ENCODE measurements at places on chromosomes 5 and 9.

- DNase-seq: no peak
Observed at GRCh38 chr5:88769165-88769564, 113.8 kb downstream of the MEF2C start.

DNA sequence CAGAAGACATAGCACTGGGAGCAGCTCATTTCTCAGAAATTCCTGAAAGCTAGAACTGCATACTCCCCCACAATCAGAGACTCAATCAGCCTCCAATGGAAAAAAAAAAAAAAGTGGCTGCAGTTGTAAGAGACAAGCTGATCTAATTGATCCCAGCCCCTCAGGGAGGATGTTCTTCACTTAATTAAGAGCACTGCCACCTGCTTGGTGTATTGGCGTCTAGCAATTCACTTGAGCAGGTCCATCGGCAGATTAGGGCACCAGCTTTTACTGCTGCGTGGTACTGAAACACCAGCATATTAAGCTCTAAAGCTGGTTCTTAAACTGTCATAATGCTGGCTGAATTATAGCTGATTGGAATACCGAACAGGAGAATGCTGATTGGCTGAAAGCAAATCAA is 1890.1 kb upstream of the WWC1 start:
- no peak for DNase-seq

GRCh38 chr5:83368319-83368718 is 103.2 kb upstream of the VCAN start:
- DNase-seq: no peak

GRCh38 chr5:131587541-131587940 is 47.5 kb downstream of the RAPGEF6 start:
- no peak for DNase-seq

GRCh38 chr5:176743136-176743861 is 67.1 kb upstream of the UNC5A start:
- DNase-seq: no peak

GRCh38 chr5:28281351-28281750 is 1243.0 kb upstream of the CDH9 start:
- no peak for DNase-seq

DNA sequence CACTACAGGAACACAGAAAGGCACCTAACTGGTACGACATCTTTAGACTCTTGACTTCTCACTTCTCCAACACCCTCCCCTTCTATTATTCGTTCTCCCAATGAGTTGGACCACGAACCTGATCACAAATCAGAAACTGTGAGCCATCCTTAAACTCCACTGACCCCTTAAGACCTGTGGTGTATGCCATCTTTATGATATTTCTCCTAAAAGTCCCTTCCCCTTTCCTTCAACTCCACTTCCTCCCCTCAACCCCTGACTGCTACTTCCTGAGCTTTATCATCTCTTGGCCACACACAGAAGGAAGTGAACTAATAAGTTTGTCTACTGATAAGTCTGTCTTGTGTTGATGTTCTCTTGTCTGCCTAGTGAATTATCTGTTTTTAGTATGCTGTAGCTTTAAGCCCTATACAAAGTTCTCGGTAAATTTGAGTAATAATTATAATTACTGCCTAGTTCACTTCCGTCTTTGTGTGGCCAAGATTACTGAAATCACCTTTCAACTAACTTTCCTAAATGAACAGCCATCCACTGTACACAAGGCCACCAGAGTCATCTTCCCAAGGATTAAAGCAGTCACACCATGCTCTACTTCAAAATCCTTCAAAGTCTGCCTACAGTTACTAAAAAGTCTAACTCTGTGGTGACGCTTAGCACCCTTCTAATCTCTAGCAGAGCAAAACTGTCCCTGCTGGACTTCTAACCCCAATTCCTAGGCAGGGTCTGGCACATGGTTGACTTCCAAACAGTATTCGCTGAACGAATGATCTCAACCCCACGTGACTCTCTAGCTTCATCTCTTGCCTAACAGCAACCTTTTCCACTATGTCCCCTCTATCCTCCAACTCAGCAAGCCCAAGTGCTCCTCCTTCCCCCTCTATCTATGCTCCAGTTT is 23.2 kb downstream of the ELOVL7 start:
- DNase-seq: no peak

- DNase-seq: no peak
Observed at GRCh38 chr9:90365666-90366065, 277.0 kb downstream of the DIRAS2 start.

DNA sequence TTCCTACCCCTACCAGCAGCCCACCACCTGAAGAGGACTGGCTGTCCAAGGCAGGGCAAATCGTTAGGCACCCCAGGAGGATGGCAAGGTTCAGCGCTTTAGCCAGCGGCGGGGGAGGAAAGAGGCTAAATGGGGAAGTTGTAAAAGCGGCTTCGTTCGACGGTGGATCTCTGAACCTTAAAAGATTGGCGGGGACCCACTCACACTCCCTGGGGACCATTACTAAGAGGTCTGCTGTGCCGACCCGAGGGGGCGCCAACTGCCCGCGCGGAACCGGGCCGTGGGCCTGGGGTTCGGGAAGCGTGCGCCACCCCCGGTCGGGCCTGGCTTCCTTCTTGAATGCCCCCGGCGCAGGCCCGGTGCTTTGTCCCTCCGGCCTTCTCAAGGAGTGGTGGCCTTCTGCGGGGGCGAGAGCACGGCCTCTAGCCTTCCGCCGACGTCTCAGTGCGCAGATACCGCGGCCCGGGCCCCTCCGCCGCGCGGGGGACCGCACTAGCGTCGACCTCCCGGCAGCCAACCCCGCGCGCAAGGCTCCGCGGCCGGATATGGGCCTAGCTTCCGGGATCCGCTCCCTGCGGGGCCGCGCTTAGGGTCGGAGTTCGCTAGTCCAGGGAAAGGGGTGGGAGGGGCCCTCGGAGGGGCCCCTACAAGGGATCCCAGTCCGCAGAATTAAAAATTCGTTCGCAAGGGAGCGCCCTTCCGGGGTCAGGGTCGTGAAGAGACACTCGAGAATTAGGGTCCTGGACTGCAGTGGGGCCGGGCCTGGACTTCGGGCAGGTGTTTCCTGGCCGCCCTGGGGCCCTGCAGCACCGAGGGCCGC is 10.5 kb downstream of the NR2F1-AS1 start:
- DNase-seq: no peak

- DNase-seq: no peak
Observed at GRCh38 chr5:175745210-175745609, 87.3 kb downstream of the HRH2 start.

DNA sequence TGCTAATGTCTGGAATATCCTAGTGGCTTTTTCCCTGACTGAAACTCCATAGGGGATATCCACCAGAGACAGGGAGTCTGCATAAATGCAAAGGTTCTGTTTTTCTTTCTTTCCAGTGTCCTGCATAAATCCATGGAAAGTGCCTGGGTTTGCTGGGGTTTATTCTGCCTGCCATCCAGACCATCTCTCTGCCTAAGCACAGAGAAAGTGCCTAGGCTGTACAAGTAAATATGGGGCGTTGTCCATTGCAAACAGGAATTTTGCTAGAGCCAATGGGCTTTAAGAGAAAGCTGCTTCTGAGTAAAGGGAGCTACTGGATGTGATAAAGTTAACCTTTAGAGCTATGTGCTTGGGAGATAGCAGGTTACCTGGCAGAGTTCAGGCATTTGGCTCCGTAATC is 407.5 kb downstream of the AGTPBP1 start:
- DNase-seq: no peak

GRCh38 chr9:93120846-93121315 is 13.2 kb downstream of the NINJ1 start:
- DNase-seq: no peak

- no peak for DNase-seq
Observed at GRCh38 chr5:181184845-181185216, 20.2 kb downstream of the TRIM7 start.

- DNase-seq: no peak
Observed at GRCh38 chr5:107426872-107427271, 243.9 kb downstream of the EFNA5 start.

- no peak for DNase-seq
Observed at GRCh38 chr5:115751176-115751575, 65.3 kb downstream of the CDO1 start.

DNA sequence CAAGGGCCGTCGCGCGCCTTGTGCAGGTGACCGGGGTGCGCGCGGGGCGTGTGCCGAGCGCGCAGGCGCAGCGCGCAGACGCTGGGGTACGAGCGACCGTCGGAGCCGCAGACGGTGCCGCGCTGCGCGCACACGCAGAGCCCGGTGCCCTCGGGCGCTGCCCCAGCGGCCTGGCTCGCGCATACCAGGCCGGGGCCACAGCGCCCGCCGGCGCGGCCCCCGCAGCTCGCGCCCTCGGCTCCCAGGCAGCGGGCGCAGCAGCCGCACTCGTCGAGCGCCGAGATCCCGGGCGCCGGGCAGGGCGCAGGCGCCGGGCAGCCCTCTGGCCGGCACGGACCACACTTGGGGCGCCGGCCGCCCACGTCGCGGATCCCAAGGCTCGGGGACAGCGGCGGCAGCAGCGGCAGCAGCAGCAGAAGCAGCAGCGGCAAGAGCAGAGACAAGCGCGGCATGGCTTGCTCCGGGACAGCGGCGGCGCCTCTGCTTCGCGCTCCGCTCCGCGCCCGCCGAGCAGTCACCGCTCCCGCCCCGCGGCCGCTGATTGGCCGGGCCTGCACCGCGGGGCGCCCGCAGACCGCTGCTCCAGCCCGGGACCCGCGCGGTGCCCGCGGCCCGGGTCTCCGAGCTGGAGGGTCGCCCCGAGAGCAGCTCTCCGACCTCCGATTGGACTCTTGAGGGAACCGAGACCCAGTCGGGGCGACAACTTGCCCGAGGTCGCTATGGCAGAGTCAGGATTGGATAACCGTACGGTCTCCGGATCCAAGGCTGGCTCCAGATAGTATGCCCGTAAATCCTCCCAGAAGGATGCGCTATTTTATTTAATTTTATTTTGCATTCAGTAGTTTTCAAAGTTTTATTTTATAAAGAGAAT is at the start of gene IGFBPL1:
Gene IGFBPL1, minus strand, starts transcription at position 482 of the 871 bp plus-strand sequence. Its CDS starts 30 bp downstream, at position 452.
- DNase-seq: peak; percentile 60

DNA sequence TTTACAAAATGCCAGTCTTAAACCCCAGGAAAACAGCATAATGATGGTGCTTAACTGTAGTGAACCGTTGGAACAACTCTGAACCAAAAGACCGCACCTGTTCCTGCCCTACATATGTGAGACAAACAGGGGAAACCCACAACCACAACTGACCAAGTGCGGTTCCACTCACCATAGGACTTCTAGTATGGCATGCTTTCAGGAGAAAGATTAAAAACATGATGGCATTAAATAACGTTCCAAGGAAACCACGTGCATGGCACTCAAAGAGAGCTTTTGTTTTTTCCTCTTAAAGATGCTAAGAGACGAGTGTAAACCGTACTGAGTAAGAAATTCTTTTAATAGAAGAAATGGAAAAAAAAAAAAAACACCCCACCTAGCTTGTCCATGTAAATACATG is 119.8 kb downstream of the SSBP2 start:
- no peak for DNase-seq

GRCh38 chr5:125604104-125604503 is 819.1 kb upstream of the GRAMD2B start:
- DNase-seq: no peak

DNA sequence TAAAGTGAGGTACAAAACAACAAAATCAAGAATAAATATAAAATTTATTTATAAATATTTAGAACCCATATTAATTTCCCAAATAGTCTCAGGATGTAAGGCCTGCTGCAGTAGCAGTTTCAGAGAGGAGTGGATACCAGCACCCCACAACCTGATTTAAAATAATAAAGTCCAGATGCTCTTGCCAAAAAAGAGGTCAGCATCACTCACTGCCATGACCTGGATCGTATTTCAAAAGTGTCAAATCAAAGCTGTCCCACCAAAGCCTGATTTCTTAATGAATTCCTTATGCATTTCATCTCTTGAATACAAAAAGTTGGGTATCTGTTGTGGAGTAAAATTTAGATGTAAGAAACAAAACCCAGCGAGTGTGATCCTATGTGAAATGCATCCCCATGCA is 58.0 kb upstream of the ROR2 start:
- DNase-seq: no peak

DNA sequence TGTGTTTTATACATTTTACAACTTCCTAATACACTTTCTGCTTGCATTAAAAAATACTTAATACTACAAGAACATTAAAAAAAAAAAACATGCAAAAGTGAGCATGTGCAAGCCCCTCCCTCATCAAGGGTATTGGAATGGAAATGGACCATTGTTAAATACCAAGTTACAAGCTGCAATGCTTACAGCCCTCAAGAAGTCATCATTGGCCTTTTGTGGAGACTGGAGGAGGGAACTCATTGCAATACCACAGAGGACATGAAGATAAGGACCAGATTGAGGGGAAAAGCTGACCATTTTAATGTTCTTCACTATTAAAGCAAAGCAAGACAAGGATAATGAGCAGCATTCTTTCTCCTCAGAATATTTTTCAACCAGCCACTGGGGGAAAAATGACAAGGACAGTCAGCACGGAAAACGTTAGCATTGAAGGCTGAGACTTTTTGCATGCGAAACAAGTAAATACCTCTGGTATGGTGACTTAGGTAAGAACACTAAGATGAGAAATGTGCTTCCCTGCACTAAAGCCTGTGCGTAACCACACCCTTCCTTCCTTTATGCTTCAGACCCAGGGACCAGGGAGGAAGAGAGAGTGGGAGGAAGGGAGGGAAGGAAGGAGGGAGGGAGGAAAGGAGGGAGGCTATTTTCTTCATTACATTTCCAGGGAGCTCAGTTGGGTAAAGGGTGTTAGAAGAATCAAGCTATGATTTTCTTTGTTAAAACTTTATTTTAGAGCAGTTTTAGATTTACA is 141.1 kb upstream of the RAPGEF1 start:
- DNase-seq: no peak

GRCh38 chr5:108946008-108946407 is 198.3 kb downstream of the FER start:
- DNase-seq: no peak

GRCh38 chr5:102289251-102289899 is 6.7 kb downstream of the SLCO4C1 start:
- no peak for DNase-seq

GRCh38 chr9:94478755-94479730 is 75.8 kb upstream of the PCAT7 start:
- DNase-seq: no peak

- DNase-seq: no peak
Observed at GRCh38 chr9:74940600-74940999, 12.1 kb downstream of the C9orf40 start.

DNA sequence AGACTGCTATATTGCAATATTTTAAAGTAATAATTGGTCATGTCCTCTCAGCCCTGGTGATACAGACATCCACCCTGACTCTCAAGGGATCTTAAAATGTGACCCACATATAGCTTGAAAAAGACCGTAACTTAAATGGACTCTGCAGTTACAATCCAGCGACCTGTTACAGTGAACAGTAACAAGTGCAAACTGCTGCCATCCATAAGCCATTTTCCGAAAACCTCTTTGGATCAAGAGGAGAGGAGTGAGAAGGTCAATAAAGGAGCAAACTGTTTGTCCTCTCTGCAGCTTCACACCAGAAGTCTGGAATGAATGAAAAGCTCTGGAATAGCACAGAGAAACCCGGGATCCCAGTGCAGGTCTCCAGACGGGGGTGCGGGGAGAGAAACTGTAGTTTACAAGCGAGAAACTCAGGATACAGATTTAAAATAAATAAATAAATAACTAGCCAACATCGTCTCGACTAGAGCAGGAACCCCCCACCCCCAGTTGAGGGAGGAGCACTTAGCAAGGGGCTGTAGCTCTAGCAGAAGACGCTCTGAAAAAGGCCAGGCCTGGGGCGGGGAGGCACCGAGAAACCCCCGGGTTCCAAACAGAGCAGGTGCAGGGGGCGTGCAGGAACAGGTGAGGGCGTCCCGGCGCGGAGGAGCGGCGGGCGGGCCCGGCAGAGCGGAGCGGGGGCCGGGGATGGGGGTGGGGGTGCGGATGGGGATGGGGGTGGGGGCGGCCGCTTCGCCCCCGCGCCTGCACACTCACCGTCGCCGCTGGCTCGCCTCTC is 572 bp downstream of the ZDHHC21 start:
- DNase-seq: peak; percentile 23

Data from NCI-H1436 (cell line).